Right ventricle myocardium superior (tissue), 1 donor: ENCODE measurements at places on chromosomes 11 and 22.
A peak's percentile ranks its signal among the peaks of the same experiment; 100 is the strongest.

GRCh38 chr22:37827056-37827455 lies 3.9 kb downstream of the GALR3 start:
- peak; percentile 77 for DNase-seq

DNA sequence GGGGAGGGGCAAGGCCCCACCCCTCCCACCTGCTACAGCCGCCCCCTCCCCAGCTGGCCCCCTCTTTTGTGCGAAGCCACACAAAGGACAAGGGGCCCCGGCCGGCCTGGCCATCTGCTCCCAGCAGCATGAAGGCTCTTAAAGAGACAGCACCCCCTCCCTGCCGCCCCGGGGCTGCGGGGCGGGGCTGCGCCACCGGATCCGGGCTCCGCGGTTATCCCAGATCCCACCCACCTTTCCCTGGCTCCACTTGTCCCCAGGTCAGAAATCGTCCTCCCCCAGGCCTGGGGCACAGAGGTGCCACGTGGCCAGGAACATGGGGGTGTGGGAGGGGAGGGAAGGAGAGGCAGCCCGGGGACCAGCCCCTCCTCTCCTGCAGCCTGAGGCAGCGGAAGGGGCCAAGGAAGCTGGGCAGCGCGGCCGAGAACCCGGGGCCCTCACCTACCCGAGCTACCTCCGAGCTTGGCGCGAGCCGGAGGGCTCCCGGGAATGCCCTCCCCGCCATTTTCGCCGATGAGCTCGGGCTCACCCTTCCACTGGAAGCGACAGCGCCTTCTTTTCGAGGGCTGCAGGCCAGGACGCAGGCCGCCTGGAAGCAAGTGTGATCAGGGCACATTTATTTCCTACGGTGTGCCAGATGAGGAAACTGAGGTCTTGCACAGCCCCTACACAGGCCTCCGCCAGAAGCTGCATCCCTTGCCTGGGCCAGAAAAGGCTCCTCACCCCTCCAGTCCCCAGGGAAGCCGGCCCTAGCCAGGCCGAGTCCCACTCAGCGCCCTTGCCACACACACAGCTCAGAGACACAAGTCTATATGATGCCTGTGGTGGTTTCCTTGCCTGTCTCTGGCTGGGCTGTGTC lies 2.5 kb upstream of the RCOR2 start:
- DNase-seq: peak; percentile 80

DNA sequence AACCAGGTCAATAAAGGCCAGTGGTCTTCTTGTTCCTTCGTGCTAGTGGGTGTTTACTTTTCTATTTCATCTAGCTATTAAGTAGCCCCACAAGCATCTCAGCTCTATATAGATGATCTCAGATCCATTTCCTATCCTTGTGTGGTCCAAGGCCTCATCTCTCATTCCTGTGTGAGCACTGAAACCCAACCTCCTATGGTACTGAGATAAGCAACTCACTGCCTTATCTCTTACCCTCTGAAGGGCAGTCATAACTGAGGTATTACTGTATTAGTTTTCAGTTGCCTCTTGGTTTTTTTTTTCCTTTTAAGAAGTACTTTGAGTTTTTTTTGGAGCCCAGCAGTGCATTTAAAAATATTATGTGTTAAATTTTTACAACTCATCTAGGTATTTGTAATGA lies 28.3 kb downstream of the ACER3 start:
- DNase-seq: no peak

DNA sequence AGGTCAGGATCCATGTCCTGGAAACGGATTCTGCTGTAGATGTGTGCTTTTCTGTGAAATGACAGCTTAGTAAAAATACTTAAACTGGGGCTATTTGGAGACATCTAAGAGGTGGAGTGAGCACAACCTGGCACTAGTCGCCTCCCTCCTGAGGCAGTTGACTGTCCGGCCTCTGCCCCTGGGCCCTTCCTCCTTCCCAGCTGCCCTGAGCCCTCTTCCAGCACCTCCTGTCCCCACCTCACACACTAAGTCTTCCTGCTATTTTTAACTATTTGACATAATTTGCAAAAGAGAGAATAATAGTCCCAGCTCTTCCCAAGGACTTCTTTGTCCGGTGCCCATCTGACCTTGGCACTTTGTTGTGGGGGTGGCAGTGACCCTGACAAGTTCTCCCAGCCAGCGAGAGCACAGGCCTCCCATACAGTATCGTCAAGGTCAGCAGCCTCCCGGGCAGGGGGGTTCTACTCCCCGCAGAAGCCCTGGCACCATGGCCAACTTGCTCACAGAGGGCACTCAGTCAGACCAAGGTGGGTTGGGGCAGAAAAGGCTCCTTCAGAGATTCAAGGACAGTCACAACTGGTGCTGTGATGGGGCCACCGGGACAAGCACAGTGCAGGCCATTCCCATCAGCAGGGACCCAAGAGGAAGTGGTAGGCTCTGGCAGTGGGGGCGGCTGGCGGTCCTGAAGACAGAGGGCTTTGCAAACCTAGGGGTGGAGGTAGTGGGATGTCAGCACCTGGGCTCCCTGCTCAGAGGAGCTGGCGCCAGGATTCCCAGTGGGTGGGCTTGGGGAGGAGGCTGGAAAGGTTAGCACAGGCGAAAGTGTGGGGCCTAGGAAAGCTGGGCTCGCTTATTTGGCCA lies 5.5 kb upstream of the NEAT1 start:
- peak; percentile 68 for DNase-seq

DNA sequence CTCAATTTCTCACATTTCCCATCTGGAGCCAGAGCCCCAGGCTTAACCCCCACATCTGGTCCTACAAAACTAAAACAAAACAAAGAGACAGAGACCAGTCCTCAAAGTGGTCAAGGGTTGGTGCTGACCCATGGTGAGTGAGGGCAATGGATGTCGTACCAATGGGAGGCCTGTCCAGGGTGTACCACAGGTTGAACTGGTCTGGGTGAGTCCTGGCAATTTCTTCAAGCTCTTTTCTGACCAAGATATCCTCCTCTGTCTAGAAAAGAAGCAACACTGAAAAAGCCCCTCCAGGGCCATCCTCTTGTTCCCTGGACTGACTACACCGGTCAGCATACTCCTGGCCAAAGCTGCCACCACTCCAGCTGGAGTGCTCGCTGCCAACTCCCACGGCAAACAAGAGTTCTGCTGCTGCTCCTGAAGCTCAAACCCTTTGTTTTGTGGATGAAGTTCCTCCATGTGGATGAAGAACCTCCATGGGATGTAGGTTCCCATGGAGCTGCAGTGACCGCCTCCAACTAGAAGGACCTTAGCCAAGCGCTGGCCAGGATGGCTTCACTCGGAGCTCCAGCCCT lies 6.9 kb downstream of the CYB5R2 start:
- no peak for DNase-seq

DNA sequence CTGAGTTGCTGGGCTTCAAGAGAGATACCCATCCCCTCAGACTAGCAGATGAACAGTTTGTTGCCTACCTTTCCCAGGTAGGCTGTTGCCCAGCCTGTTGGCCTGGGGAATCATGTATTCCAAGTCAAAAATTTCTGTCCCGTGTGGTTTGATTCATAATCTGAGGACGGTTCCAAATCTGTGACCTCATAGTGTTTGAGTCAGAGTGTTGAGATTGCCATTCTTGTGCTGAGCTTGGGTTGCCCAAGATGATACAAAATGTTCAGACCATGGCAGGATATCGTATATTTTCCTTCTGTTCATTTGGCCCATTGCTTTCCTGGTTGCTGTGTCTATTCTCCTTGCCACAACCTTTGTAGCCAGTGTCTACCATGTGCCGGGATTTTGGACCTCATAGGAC lies 64.3 kb downstream of the CYB5R2 start:
- no peak for DNase-seq

GRCh38 chr11:24496386-24496735 lies 492 bp upstream of the LUZP2 start:
- no peak for DNase-seq

- DNase-seq: no peak
Measured at GRCh38 chr11:95304777-95305176, 73.8 kb upstream of the SESN3 start.

DNA sequence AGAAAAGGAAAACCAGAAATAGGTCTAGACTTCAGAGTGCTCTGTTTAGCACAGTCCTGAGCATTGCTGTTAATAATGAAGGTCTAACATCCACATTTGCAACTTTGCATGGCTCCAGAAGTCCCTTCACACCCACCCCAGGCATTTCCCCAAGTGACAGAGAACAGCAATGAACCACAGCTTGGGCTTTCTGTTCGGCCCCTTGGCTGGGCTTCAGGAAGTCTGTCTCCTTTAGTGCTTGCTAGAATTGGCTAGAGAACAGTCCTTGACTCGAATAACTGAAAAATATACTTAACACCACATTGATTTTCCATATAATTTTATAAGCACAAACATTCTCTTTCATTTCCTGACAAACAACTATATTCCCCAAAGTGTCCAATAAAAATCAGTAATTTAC lies 29.3 kb upstream of the TENM4 start:
- no peak for DNase-seq

GRCh38 chr11:118535261-118535660 lies 4.3 kb downstream of the TMEM25 start:
- no peak for DNase-seq

DNA sequence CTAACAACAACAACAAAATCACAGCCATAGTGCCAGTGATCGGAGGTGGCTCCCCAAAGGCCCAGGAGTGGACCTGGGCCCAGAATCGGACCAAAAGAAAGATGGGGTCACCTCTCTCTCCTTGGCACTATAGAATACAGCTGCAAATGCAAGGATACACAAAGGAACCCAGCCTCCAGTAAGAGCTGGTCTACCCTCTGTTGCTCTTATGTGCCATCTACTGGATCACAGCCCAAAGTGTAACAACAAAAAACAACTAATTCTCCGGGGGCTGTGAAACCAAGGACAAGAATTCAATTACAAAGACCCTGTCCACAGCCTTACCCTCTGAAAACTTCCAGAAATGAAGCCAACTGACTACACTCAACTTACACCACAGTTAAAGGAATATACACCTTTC lies 21.6 kb downstream of the OR8G5 start:
- DNase-seq: no peak

- DNase-seq: no peak
Measured at GRCh38 chr22:17536269-17536668, 27.0 kb upstream of the SLC25A18 start.

DNA sequence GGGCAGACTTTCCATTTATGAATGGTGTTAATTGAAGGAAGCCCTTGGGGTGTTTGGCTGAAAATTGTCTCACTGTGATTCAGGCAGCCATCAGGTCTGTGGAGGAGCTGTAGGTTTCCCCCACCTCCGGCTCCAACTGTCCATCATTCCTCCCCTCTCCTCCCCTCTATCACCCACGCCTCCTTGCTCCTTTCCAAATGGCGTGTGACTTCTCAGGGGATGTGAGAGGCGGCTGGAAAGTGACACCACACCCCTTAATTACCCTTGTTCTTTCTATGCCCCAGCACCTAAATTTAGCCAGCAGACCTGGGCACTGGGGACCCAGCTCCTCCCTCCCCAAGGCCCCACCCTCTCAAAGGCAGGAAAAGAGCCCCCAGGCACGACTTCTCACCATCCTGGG lies 38.1 kb upstream of the SYT7 start:
- DNase-seq: no peak

- DNase-seq: no peak
Measured at GRCh38 chr11:59545179-59546020, 34.1 kb downstream of the OR4D9 start.
